Activated effector memory CD4-positive, alpha-beta T cell treated with anti-CD3 and anti-CD28 coated beads, Interleukin-2, amount 50 U/mL, for 16 hours (primary cell): ENCODE measurements at places on chromosomes 1 and 21.

- no peak for DNase-seq
These were observed 3.0 kb downstream of the MTARC2 start for GRCh38 chr1:220751111-220751510.

DNA sequence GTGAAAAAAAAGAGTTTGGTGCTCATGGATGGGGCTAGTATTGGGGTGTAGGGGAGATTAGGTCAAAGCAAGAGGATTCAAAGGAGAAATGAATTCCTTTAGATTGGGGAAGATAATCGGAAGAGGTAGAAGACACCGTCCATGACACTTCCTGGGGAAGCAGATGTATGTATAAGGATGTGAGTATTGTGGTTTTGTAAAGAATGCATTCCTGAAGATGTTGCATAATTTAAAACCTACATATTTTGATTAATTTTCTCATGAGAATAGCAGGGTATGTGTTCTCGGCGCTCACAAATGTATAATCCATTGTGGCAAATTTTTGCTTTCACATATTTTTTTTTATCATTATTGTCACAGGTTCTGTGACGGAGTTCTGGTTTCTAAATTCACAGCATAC, 5.5 kb upstream of the LGALS8 start:
- DNase-seq, result no peak

GRCh38 chr21:32306021-32306780, 7.5 kb downstream of the MRAP start:
- DNase-seq, result no peak

GRCh38 chr1:37068897-37069296, 34.6 kb upstream of the GRIK3 start:
- no peak for DNase-seq

DNA sequence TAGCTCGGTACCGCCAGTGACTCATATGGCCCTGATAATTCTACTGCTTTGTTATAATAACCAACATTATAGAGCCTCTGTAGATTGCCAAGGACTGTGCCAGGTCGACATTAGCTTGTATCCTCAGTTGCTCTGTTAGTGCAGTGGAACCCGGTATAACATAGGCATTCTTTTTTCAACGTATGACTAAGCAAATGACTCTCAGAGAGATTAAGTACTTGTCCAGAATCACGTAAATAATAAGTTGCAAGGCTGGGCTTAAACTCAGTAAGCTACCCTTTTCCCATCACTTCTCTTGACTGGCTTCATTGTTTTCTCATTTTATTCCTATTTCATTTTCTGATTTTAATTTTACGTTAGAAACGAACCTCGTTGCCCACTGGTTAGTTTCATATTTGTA, 85.1 kb downstream of the UBE4B start:
- no peak for DNase-seq

DNA sequence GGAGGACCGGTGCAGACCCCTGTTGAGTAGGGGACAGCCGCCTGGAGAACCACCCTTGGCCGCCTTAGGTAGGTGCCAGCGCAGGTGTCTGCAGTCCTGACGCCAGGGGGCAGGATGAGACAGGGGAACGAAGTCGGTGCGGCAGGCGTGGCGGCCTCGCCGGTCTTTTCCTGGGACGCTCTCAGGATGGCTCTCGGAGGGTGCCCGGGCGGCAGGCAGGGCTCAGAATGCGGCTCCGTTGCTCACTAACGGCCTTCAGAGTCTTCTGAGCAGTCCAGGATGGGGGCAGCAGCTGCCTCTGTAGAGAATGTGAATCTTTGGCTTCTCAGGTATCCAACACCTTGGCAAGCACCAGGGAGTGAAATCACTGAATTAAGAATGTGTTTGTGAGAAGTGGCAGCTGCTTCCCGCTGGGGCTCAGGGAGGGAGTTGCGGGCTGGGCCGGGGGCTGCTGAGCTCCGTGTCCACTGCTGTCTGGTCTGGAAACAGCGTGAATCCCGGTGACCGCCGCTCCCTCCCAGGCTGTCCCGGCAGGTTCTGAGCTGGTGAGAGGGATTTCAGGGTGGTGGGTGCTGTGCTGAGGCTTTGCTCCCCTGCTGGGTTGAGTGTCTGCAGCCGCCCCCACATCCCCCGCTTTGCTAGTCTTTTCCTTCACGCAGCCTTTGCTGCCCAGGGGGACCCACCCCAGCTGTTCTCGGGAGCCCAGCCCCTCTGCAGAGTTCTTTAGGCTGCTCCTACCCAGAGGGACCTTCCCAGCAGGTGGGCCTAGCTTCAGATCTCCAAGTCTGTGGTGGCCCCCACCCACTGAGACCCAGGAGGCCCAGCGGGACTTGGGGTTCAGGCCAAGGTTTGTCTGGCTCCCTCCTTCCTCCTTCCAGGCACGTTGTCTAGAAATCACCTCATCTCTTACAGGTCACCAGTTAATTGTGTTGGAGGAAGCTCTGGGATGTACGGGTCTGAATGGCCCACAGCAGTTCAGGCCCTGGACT, 11.1 kb upstream of the C1orf174 start:
- peak; percentile 91 for DNase-seq

DNA sequence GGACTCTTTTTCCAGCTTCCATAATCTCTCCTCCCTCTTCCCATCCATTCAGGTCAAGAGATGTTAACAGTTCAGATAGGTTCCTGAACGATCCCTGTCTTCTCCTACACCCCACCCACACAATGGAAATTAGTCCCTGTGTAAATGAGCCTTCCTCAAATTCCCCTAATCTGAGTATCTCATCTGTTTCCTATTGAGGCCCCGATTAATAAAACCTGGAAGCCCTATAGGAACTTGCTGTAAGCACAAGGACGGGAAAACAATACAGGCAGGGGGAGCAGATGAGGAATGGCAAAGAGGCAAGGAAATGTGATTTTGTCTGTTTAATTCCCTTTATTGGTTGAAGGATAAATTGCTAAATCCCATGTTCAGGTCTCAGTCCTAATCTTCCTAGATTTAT, 7.1 kb upstream of the GPX7 start:
- no peak for DNase-seq

- no peak for DNase-seq
These were observed 36.9 kb upstream of the DISP1 start for GRCh38 chr1:222777977-222778376.

DNA sequence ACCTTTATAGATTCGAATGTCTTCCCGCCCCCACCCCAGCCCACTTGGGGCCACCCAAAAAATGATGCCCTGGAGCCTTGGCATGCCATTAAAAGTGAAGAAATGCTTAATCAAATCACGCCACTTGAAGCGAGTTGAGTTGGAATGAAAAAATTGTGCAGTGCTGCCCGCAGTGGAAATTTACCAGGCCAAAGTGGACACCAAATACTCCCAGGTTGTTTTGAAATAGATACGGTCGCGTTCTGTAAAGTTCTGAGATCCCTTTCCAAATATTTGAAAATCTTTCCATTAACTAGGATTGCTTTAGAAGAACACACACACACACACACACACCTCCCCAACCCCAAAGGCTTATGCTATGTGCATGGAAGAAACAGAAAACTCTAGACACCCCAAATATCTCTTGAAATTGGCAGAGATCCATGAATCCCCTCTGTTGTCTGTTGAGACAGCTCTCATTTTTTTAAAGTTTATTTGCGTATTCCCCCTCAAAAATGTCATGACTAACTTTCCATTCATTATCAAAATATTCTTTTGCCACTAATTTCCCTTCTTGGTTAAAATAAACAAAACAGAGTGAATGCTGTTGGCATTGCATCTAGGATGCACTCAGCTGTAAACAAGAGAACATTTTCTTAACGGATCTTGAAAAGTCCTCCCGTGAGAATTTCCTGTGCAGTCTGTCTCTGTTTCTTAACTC, 142.3 kb upstream of the KCNE2 start:
- DNase-seq, result no peak

DNA sequence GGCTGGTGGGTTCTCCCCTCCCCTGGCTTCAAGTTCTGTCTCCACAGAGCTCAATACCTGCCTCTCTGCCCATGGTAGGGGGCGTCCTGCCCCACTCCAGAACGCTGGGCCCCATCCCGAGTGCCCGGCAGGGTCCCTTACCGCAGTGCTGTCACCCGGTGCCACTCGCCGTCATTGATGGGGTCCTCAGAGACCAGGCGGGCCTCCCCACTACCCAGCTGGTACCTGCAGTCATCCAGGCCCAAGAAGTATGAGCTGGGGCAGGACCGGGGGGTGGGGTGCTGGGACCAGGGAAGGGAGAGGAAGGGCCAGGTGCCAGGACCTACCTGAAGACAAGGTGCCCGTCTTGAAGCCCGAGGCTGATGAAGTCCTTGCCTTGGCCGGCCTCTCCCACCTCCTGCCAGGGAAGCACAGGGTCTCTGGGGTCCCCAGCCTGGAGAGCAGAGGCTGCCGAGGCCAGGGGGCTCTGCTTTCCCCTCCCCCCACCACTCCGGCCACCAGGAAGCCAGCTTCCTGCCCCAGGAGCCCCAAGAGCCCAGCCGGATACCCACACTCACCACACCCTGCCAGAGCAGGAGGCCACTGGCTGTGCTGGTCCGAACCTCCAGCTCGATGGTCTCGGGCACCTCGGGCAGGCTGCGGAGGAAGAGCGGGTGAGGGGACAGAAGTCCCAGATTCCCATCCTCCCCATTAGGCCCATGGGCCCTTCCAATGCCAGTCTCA, 12.1 kb downstream of the LDLRAD2 start:
- no peak for DNase-seq

DNA sequence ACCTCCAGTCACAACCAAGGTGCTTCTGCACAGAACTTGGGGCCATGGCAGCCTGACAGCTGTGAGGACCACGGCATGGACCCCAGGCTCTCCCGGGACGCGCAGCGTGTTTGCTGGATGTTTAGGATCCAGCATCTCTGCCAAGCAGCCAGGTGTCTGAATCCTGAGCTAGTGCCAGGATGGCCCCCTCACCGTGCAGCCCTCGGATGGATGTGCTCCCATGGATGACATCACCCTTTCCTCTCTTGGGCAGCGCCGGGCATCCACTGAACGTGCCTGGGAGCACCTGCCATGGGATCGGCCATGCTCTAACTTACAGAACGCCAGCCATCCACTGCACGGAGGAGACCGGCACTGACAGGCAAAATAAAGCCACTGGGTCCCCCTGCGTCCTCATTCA, 53.9 kb downstream of the PRDM15 start:
- DNase-seq, result no peak

- DNase-seq, result peak; percentile 76
These were observed 618 bp downstream of the JAM2 start for GRCh38 chr21:25639551-25640201.

- DNase-seq, result peak; percentile 76
These were observed 431 bp downstream of the EEIG2 start for GRCh38 chr1:108560189-108560873.
